Tibial nerve (tissue), 4 donors: ENCODE measurements at places on chromosomes 16 and 17.
A peak's percentile ranks its signal among the peaks of the same experiment; 100 is the strongest.

DNA sequence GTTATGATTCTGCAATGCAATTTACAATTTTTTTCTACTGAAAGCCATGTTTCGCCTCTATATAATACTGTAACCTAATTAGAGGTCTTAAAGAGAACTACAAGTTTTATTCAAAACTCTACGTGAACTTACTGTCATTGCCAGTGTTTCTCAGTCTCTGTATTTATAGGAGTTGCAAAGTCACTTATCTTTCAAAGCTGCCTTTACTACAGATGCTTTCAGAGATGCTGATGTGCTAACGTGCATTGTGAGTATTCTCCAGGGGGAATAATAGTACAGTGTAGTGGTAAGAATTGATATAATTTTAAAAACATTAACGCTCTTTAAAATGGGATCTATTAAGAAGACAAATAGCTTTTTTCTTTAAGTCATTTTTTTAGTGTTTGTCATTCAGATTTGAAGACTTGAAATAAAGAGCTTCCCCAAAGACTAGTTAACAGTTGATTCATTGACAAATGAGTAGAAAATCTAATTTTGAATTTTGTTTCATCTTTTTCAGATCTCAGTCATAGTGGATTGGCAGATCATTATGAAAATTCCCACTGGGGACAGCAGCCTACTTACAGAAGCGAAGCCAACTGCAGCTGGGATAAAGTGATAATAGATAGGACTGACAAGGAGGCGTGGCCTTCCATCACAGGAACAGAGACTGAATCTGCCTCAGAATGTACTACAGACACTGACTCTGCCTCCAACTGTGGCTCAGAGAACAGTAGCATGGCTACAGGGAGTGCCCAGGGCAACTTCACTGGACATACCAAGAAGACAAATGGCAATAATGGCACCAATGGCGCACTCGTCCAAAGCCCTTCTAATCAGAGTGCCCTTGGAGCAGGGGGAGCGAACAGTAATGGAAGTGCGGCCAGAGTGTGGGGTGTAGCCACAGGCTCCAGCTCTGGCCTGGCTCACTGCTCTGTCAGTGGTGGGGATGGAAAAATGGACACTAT is 79.9 kb downstream of the TMC6 start:
- DNase-seq = no peak

DNA sequence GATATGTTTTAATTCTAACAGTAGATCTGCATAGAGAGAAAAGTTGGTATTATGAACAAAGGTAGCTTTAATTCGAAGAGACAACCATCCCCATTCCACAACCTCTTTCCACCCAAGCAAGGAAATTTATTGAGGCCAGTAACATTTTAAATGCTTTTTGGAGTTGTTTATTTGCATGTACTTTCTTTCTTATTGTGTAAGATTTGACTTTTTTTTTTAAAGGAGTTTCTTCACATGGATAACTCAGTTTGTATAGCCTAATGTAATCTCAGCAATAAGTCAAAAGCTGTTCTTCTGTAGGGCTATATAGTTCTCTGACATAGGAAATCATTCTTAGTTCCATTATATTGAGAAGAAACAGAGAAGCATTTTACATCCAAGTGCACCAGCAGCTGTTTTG is 163.3 kb downstream of the PRKCA start:
- DNase-seq = no peak

DNA sequence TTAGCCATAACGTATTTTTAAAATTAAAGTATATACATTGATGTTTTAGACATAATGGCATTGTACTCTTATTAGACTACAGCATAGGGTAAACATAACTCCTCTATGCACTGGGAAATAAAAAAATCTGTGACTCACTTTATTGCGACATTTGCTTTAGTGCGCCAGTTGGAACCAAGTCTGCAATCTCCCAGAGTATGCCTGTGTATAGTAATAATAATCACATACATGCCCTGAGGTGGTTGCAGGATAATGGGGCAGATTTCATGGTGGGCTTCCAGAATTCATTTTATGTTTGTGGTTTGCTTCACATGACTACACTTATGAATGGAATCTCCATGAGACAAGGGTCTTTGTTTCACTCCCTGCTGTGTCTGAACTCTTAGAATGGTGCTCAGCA is 66.9 kb upstream of the N4BP1 start:
- no peak for DNase-seq

DNA sequence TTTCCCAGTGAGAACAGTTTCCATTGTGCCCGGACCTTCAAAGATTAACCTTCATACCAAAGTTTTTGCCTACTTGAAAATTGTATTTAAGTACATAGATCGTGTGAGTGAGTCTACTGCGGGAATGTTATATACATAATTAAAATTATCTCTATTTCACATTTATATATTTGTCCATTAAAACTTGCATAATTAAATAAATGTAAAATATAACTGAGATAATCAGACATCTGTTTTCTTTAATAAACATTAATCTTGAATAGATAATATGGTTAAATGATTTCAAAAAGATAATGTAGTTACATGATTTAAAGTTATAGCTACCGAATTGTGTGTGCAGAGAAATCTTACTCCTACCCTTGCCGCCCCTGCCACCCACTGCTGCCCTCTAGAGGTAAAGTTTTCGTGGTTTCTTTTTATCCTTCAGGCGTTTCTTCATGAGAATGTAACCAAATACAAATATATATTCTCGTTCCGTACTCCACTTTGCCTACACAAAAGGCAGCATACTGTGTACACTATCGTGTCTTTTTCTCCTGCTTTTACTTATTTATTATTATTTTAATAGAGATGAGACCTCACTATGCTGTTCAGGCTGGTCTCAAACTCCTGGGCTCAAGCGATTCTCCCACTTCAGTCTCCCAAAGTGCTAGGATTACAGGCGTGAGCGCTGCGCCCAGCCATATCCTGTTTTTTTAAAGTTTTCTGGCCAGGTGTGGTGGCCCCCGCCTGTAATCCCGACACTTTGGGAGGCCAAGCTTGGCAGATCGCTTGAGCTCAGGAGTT is 35.6 kb downstream of the RPA1 start:
- DNase-seq = peak; percentile 54

DNA sequence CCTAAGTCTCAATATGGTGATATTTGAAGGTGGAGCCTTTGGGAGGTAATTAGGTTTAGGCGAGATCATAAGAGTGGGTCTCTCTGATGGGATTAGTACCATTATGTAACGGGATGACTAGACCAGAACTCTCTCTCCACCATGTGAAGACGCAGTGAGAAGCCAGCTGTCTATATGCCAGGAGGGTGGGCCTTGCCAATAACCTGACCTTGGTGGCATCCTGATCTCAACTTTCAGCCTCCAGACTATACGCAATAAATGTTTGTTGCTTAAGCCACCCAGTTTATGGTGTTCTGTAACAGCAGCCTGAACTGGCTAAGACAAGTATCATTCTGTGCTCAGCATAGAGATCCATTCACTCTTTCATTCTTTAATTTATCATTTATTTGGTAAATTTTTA is 167.2 kb upstream of the CDH11 start:
- no peak for DNase-seq

DNA sequence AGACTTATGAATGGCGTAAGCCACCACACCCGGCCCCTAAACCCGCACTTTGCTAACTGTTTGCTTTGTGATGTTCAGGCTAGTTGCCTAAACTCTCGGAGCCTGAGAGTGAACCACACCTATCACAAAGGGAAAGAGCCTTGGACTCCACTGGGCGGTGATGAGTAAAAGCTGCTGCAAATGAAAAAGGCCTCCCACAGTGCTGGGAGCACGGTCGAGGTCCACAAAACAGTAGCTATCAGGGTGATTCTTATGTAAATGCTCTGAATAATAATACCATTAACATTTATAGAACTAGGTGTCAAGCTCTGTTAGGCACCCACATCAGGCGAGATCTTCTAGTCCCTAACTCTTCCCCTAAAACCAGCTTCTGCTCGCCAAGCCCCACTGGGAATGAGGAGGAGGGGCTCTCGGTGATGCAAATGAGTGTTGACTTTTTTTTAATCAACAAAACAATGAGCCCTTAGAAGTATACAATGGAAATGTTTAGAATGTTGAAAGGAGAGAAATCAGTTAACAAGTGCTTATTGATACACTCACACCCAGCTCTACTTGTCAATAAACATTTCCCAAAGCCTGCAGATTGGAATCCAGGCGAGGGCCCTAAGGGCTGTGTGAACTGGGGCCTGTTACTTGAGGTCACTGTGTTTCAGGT is 19.8 kb downstream of the FBRS start:
- DNase-seq = no peak

DNA sequence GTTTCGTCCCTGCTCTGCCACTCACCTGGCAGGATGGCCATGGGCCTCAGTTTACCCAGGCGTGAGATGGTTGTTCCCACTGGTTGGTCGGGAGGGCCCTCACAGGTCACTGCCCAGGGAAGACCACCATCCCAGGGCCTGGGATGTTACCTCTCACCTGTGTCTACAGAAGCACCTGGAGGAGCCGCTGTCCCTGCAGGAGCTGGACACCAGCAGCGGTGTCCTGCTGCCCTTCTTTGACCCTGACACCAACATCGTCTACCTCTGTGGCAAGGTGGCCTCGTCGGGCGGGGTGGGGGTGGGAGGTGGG is 4.1 kb downstream of the CORO1A start:
- DNase-seq = no peak

- DNase-seq = no peak
Observed at GRCh38 chr16:3194792-3195191, 6.8 kb downstream of the OR1F1 start.

GRCh38 chr17:60535382-60536279 is 9.6 kb upstream of the APPBP2 start:
- DNase-seq = no peak

GRCh38 chr17:42518755-42519545 is 17.1 kb upstream of the NAGLU start:
- no peak for DNase-seq

DNA sequence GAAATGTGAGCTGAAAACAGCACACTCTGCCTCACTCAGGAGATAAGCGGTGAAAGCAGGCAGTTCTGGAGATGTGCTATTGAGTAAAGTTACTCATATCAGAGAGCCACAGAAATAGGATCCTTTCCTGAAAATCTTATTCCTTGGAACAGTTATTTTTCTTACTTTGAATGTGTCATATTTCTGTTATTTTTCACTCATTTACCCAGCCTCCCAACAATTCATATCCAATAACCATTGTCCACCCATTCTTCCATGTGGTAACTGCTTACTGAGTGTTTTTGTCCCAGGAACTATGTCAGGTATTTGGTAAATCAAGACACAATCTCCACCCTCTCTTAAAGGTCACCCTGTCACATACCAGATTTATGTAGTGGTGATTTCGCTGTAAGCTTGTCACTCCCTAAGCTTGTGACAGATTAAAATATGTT is 144.9 kb downstream of the PARN start:
- no peak for DNase-seq

GRCh38 chr16:31364421-31364820 is 9.4 kb downstream of the ITGAX start:
- no peak for DNase-seq

GRCh38 chr16:85068746-85069145 is 41.2 kb downstream of the KIAA0513 start:
- no peak for DNase-seq

- DNase-seq = no peak
Observed at GRCh38 chr16:23282568-23282967, 19.5 kb upstream of the SCNN1B start.

DNA sequence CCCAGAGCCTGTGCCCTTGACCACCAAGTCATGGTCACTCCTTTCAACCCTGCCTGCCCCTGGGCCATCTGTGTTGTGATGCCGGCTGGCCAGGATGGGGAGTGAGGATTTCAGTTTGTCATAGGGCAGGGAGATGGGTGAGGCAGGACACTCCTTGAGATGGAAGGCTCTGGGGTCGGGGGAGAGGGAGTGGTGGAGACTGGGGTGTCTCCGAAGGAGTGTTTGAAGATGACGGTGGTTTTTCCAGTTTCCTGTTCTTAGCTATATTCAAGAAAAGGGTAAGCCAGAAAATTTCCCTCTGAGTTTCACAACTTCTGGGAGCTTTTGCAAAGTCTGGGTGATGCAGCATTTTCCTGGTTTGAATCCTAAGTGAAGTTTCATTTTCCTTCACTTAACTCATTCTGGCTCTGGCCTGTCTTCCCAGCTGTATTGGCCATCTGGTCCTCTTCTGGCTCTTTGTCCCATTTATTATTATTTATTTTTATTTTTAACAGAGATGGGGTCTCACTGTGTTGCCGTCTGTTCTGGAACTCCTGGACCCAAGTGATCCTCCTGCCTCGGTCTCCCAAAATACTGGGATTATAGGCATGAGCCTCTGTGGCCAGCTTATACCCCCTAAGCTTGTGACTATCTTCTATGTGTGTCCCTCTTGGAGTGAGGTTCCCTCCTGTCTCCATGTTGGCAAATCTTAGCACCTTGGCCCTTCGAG is 27.7 kb downstream of the ABCC1 start:
- no peak for DNase-seq

DNA sequence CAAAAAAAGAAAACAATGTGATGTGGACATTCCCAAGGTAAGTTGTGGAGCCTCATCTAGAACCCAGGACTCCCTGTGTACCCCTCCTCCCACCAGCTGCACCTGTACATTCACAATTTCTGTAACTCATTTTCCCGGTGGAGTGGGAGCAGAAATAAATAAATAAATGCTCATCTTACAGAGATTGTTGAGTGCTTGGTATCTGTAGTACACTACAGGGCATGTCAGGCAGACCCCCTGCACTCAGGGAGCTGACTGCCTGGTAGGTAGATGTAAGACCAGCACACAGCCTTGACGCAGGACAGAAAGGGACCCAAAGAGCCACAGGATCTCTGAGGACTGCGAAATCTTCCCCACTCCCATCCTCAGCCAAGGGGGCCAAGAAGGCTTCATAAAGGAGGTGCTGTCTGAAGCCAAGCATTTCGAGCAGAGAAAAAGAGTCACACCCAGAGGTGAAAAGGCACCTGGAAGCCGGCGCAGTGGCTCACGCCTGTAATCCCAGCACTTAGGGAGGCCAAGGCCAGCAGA is 6.5 kb downstream of the EIF1 start:
- DNase-seq = no peak

DNA sequence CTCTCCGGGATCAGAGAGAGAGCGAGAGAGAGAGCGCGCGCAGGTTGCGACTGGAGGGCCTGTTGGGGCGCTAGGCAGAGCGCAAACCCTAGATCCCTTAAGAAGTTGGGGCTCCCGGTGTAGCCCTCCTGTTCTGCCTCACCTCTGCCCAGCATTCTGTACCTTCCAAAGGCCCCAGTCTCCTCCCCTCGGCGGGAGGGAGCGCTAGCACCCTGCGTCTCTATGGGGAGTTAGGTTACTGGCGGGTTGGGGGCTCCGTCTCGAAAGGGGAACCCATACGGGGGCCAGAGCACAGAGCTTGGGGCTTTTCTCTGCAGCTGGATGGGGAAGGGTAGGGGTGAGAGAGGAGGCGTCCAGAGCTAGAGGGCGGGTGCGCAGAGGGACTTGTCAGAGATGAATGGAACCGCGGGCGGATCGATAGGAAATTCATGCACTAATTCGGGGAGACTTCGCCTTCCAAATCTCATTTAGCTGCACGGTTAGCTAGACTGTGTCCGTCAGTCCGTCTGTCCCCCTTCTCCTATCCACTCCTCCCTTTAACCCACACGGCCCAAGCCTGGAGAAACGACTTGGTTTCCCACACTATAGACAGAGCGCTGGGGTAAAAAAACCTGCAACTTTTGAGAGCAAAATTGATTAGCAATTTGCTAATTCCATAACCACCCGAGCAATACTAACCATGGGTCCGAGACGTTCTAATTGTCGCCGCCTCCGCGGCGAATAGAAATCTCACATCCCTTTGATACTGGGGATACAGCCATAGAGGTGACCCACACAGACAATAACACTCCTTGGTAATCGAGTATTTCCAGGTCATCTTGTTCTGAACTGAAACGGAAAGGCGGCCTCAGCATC is 693 bp upstream of the HOXB4 start:
- DNase-seq = no peak
